ENCODE measurements at places on chromosomes 11 and 22.

- no peak for DNase-seq
Measured at GRCh38 chr11:20530942-20531703, 68.3 kb upstream of the SLC6A5 start.

GRCh38 chr11:17414992-17415391 lies 26.5 kb upstream of the KCNJ11 start:
- DNase-seq = no peak

DNA sequence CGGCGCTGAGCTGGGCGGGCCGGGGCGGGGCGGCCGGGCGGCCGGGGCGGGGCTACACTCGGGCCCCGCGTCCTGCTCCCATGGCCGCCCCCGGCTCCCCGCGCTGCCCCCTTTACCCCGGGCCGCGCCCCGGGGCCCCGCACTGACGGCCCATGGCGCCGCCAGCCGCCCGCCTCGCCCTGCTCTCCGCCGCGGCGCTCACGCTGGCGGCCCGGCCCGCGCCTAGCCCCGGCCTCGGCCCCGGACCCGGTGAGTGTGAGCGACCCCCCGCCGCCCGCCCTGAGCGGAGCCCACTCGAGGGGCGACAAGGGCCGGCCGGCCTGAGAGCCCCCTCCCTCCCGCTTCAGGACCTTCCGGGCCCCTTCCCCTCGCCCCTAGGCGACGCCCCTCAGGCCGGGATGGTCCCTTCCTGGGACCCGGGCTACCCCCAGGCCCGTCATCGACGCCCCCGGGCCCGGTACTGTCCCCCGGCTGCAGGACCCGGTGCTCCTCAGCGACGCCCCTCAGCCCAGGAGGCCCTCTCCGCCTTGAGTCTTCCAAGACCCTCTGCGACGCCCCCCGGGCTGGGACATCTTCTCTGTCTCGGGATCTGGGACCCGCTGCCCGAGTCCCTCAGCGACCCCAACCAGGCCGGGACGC lies at the start of gene KREMEN1:
Gene KREMEN1, plus strand, starts transcription at position 57 of the 639 bp plus-strand sequence. Its CDS starts 96 bp downstream, at position 153.
- DNase-seq = no peak

GRCh38 chr11:40338739-40339138 lies 1120.7 kb downstream of the LRRC4C start:
- peak; percentile 60 for DNase-seq

- DNase-seq = peak; percentile 51
Measured at GRCh38 chr22:22207845-22208564, 36.6 kb upstream of the VPREB1 start.

- no peak for DNase-seq
Measured at GRCh38 chr11:113420808-113421207, 33.2 kb downstream of the ANKK1 start.

GRCh38 chr22:50071432-50072166 lies 13.5 kb upstream of the TTLL8 start:
- no peak for DNase-seq

GRCh38 chr22:22748297-22748743 lies 103.9 kb downstream of the GGTLC2 start:
- DNase-seq = peak; percentile 42

DNA sequence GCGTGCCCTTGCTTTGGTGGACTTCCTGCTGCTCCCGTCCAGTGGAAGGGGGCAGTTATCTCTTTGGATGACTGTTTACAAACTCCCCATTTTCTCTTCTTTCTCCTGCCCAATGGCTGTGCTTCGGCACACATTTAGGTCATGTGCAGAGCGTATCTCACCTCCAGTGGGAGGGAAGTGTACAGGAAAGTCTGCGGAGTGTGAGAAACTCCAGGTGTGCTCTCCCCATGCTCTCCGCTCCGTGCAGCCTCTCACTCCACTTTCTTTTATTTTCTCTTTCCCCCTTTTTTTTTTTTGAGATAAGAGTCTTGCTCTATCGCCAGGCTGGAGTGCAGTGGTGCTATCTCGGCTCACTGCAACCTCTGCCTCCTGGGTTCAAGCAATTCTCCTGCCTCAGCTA lies 11.9 kb upstream of the TEF start:
- no peak for DNase-seq

DNA sequence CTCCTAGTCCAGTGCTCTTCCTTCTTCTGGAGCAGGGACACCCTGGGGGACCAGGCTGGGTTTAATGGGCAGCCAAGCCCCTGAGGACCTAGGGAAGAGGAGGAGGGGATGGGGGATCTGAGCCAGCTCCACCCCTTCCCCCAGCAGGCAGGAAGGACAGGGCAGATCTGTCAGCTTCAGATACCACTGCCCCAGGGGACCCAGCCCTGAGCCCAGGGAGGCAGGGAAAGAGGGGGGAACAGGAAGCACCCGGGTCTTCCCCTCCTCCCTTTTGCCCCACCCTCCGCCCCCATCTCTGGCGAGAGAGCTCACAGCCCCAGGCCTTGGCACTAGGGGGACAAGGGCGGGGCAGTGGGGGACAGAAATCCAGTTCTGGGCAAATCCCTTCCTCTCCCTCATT lies 11.7 kb upstream of the SOX10 start:
- DNase-seq = no peak

DNA sequence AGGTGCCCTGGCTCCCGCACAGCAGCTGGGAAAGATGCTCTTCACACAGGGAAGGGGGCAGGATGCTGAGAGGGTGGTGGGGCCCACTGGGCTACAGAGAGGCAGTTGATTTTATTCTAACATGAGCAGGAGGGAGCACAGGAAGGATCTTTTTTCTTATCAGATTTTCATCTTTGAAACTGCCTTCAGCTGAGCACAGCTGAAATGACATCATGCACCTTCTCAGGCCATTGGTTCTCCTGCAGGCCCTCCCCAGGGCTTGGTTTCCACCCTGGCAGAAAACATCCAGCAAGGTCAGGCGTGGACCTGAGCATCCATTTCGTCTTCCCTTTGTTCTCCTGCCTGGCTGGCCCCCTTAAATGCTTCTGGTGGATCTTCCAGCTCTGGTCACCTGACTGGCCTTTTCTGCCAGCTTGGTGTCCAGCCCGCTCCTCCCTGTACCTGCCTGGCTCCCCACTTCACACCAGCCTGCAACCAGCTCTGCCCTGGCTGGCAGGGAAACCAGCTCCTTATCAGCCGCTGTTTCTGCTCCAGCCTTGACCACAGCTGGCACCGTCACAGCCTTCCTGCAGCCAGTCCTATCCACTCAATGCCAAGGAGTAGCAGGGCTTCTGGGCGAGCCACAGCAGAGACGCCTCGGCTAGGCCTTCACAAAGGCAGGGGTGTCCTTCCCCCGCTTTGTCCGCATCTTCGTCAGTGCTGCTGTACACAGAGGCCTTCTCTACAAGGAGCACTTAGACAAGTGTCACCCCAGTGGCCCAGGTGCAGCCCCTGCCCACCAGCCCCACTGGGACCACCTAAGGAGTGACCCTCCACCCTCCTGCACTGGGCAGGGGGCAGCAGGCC lies 36.5 kb downstream of the TOM1 start:
- DNase-seq = no peak

DNA sequence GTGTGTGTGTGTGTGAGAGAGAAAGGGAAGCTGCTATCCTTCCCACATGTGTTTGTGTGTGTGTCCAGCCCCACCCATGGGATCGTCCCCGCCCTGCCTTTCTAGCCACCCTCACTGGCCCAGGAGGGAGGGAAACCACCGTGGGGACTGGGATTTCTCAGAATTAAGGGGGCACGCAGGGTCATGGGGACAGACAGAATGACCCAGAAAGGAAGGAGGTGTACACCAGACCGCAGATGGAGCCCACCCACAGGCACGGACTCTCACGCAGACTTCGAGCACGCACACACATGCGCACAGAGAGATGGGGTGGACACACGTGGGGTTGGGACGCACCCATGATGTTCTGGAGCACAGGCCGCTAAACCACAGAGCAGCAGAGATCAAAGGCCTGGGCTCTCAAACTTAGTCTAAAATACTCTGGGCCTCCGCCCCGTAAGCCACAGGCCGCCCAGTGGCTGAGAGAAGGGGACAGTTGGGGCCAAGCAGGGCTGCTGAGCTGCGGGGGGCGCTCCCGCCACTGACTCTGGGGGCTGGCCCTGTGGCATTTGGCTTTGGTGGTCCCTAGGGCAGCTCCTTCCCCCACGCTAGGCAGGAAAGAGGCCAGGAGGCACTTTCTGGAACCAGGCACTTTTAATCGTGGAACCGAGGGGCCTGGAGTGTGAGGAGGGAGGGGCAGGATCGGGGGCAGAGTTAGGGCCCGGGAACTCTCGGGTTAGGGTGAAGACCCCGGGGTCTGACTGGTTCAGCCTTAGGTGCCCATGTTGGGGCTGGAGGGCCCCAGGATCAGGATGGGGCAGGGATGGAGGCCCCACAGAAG lies 1.5 kb downstream of the IFITM5 start:
- DNase-seq = no peak

GRCh38 chr11:35650006-35650405 lies 12.6 kb upstream of the TRIM44 start:
- peak; percentile 61 for DNase-seq

GRCh38 chr11:8577791-8578581 lies 16.0 kb downstream of the STK33 start:
- DNase-seq = peak; percentile 63

GRCh38 chr11:64064374-64065140 lies 28.8 kb downstream of the FLRT1 start:
- no peak for DNase-seq

- DNase-seq = no peak
Measured at GRCh38 chr11:125049164-125049792, 13.8 kb upstream of the SLC37A2 start.

GRCh38 chr22:39349506-39349966 lies 255 bp upstream of the SYNGR1 start:
- no peak for DNase-seq

DNA sequence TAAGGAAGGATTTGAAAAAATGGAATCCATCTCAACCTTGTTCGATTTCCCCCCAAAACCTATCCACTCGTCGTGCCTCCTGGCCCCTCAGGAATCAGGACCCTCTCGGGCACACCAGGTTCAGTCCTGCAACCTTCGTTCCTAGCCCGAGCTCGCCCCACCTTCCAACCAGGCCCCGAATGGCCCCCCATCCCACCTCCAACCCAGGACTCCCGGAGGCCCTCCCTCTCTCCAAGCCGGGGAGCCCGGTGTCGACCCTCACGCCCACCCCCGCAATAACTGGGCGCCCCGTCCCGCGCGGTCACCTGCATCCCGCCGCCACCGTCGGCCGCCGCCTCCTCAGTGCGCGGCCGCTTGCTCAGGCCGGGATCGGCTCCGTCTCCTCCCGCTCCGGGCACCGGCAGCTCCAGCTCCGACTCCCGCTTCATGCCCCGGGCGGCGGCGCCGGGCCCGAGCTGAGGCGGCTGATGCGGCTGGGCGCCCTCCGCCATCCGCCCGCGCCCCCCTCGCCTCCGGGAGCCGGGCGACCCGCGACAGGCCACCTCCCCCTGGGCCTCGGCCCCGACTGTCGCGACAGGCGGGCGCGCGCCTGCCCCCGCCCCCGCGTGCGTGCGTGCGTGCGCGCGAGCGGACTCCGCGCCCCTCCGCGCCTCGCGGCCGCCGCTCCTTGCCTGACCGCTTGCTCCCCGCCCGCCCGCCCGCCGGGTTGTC lies 534 bp downstream of the RBFOX2 start:
- no peak for DNase-seq

DNA sequence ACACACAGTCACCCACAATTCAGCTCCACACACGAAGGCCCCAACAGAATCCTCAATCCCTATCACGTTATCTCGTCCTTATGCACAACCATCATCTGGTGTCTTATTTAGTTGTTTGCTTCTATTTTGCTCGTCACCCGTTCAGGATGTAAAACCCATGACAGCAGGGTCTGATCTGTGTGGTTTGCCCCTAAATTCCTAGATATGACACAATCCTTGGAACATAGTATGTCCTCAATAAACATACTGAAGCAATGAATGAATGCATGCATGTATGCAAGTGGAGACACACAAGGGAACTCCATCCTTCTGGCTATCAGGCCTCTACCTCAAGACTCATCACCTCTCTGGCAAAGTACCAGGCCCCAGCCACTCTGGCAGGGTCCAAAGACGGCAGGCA lies 20.2 kb downstream of the STARD10 start:
- no peak for DNase-seq

- DNase-seq = no peak
Measured at GRCh38 chr22:23251445-23252093, 71.3 kb downstream of the BCR start.

DNA sequence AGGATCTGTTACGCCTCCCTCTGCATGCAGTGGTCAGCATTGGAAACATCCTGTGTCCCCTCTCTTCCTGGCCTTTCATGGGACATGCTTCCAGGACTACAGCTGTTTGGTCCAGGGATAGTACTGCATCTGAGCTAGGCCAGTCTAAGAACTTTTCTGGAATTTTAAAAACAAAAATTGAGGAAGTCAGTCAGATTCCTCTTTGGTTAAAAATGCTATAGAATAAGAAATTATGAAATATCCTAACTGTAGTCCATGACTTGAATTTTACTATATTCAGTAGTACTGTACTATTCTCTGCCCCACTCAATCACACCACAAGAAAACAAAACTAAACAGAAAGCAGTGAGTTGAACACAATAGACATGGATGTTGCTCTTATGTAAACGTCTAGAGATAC lies 201.0 kb upstream of the CADM1 start:
- DNase-seq = no peak

DNA sequence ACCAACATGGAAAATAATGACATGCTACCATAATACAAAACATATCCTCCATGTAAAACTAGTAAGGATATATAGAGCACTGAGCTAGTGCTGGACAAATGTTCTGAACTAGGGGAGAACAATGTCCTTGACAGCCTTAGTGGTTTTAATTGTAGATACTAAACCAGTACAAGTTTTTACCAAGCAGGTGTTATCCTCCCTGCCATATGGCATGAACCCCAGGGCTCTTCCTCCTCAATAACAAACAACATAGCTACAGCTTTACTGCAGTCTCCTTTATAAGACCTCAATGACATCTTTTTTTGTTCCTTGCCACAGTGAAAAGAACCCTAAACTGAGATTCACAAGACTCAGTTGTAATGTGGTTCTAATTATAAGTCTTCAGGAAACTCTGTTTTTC lies 70.2 kb upstream of the GDPD4 start:
- no peak for DNase-seq

DNA sequence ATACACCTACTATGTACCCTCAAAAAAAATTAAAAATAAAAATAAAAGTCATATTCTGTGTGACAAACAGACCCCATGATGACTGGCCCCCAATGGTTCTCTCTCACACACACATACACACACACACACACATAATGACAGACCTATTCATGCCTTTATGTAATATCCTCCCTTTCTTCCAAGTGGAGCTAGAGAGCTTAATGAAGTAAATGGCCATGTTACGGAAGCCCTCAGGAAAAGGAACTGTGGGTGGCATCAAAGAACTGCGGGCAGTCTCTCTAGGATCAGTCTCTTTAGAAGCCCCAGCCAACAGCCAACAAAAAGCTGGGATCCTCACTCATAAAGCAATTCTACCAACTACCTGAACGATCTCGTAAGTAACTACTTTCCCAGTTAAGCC lies 125.5 kb downstream of the SIK3 start:
- DNase-seq = no peak

- no peak for DNase-seq
Measured at GRCh38 chr11:121448431-121448941, 3.6 kb upstream of the SORL1 start.

- DNase-seq = no peak
Measured at GRCh38 chr11:86192519-86193257, 51.9 kb upstream of the EED start.

DNA sequence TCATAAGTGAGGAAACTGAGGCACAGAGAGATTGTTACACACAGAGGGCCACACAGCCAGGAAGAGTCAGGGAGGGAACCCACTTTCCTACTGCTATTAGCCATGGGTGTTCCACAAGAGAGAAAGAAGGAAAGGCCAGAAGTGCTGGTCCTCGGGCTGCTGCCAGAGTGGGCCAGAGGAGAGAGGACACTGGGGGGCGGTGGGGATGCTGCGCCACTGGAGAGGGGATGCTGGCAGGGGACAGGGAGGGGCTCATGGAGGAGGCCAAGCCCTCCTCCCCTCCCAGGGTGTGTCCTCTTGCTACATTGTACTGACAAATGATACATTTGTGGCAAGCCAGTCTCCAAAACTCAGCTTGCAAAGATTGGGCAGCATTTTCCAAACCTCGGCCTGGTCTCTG lies 9.9 kb downstream of the IL10RA start:
- DNase-seq = no peak

All from HCEC 1CT (cell line).